ENCODE measurements at places on chromosomes 7 and 10.
A peak's percentile ranks its signal among the peaks of the same experiment; 100 is the strongest.

- DNase-seq: no peak
Observed at GRCh38 chr10:80437227-80437626, 16.9 kb upstream of the TSPAN14 start.

GRCh38 chr10:49055221-49055849 is 60.0 kb downstream of the VSTM4 start:
- DNase-seq: no peak

GRCh38 chr10:117609095-117609795 is 66.7 kb downstream of the EMX2 start:
- no peak for DNase-seq

GRCh38 chr7:146781352-146782116 is 664.9 kb downstream of the CNTNAP2 start:
- no peak for DNase-seq

GRCh38 chr10:103441206-103441605 is 11.0 kb downstream of the CALHM2 start:
- DNase-seq: no peak

DNA sequence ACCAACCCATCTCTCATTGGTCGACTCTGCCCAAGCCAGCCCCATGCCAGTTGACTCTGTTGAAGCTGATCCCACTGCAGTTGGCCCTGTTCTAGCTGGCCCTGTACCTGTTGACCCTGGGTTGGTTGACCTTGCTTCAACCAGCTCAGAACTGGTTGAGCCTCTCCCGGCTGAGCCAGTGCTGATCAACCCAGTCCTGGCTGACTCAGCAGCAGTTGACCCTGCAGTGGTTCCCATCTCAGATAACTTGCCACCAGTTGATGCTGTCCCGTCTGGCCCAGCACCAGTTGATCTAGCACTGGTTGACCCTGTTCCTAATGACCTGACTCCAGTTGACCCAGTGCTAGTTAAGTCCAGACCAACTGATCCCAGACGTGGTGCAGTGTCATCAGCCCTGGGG is 7.4 kb downstream of the PPRC1 start:
- no peak for DNase-seq

DNA sequence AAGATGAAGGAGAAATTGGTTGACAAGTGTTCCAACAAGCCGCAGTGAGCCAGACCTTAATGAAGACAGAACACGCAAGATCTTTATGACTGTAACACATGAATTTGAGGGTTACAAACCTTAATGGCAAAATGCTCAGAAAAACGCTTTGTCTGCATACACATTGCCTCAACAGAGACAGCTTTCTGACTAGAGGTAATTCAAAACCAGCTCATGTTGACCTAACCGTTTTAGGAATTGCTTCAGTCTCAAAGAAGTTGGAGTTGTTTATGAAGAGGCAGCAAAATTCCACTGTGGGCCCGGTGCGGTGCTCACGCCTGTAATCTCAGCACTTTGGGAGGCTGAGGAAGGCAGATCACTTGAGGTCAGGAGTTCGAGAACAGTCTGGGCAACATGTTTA is 2.2 kb upstream of the GTF2I start:
- no peak for DNase-seq

GRCh38 chr10:78175444-78176015 is 141.9 kb downstream of the RPS24 start:
- DNase-seq: no peak

- peak; percentile 81 for DNase-seq
Observed at GRCh38 chr10:34994565-34995142, 95.5 kb downstream of the CUL2 start.

GRCh38 chr7:47704936-47705335 is 123.0 kb upstream of the TNS3 start:
- no peak for DNase-seq

- no peak for DNase-seq
Observed at GRCh38 chr7:22387583-22387982, 30.6 kb upstream of the RAPGEF5 start.

GRCh38 chr10:17236468-17237148 is 8.6 kb downstream of the VIM start:
- no peak for DNase-seq

DNA sequence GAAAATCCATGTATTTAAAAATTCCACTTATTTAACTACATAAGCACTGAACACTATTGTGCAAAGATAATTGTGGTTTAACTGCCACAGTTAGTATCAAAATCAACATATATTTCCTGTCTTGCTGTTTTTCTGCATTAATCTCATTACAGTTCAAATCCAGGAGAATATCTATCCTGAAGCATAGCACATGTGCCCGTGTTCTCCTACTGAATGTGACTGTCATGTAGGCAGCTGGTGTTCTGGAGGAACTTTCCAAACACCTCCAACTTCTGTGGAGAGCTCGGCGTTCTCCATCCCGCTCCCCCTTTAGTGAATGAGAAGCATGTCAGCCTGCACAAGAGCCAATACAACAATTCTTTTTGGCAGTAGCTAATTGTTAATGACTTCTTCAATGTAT is 76.4 kb upstream of the IKZF1 start:
- no peak for DNase-seq

GRCh38 chr7:6016653-6016966 is 7.5 kb downstream of the AIMP2 start:
- DNase-seq: no peak

GRCh38 chr10:34403512-34403911 is 411.6 kb downstream of the PARD3 start:
- no peak for DNase-seq

- DNase-seq: no peak
Observed at GRCh38 chr7:99325001-99325493, 651 bp upstream of the ARPC1A start.

DNA sequence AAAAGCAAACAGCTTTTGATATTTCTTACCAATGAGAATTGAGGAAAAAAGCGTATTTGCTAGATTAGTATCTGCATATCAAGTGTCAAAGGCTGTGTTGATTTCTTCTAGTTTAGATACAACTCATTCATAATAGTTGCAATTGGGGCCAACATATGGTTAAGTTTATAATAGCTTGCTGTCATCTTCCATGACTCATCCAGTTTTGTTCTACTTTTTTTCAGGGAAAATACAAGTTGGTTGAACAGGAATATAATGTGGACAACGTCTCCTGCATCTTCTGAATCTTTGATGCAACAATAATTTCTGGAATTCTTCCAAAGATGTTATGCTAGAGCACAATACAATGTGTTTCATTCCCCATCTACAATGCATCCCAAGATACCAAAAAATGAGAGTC is 182.0 kb downstream of the THSD7A start:
- DNase-seq: no peak

DNA sequence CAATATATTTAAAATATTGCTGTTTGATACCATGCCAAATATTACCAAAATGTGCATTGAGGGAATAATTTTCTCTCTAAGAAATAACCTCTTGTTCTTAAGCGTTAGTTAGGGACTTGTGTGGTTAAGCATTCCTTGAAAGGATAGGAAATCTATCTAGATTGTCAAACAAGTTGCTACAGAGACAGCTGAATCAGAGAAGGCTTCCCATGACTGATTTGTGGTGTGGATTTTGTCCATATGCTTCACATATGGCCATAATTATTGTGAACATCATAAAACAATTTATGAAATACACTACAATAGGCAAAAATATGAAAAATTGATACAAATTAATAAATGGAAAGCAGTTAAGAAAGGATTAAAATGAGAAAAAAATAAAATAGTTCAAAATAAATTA is 96.3 kb downstream of the GNAT3 start:
- DNase-seq: no peak

GRCh38 chr10:31314256-31315150 is 4.5 kb upstream of the ZEB1 start:
- DNase-seq: no peak

GRCh38 chr10:95792211-95792780 is 36.3 kb downstream of the ENTPD1 start:
- DNase-seq: no peak

DNA sequence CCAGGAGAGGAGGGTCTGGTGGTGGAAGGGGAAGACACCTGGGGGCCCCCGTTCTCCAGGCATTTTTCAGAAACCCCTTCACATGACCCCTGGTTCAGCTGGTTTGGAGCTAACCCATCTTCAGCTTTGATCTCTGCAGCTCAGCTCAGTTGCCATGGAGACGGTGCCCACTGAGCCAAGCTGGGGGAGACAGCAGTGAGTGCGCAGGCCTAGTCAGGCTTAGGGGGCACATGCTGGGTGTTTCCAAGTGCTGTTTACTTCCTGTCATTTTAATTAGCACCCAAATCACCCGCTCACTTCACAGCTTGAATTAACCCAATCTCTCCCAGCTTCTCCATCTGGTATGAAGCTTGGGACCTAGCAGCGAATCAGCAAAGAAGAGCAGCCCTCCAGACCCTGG is 9.0 kb downstream of the SPOCK2 start:
- DNase-seq: peak; percentile 68

- DNase-seq: no peak
Observed at GRCh38 chr10:3748484-3748883, 36.5 kb downstream of the KLF6 start.

DNA sequence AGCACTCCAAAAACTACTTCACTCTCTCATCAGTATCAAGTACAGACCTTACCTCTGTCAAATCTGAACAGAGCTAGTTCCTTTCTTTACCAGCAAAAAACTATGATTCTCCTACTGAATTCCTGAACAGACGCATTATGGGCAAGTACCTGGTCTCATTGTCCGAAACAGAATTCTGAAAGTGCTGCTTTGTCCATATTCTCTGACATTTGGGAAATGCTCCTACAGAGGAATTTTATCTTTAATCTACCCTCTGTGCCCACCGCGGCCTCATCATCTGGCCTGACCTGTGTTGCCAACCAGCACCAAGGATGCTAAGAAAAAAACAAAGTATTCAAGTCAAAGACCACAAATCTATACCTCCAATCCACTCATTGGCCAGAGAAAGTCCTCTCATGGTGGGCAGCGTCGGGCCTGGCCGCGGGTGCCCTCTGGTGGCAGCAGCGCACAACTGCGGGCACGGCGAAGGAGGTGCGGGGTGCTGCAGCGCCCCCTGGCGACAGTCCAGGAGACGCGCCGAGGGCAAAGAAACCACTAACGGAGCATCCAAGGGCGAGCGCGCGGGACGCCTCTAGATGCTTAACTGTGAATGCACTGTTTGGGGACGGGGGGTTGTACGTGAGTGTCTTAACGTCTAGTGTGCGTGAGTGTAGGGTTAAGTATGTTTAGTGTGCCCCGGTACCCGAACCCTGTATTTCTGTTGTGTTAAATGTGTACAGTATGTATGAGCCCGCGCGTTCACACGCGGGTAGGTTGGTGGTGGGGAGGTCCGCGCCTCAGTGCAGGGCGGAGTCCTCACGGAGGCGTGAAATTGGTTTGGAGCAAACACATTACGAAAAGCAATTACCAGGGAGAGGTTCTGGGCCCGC is 5.0 kb upstream of the GBX1 start:
- DNase-seq: peak; percentile 65

- no peak for DNase-seq
Observed at GRCh38 chr7:112996331-112996871, 90.2 kb downstream of the GPR85 start.

DNA sequence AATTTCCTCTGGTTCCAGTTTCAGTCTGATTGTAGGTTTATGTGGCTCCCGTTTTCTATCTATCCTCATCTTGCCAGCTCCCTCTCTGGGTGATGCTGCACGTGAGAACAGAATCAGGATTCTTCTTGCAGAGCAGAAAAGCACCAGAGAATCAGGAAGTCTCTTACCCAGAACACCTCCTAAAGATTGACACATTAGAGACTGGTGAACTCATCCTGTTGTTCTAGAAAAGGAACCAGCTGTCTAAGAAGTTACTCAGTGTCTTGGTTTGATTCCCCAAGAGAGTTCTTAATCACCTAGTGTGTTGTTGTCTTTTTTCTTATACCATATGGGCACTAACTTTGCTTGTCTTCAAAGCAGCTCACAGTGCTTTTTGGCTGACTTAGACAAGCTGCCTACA is 152.4 kb downstream of the DGKI start:
- DNase-seq: no peak

DNA sequence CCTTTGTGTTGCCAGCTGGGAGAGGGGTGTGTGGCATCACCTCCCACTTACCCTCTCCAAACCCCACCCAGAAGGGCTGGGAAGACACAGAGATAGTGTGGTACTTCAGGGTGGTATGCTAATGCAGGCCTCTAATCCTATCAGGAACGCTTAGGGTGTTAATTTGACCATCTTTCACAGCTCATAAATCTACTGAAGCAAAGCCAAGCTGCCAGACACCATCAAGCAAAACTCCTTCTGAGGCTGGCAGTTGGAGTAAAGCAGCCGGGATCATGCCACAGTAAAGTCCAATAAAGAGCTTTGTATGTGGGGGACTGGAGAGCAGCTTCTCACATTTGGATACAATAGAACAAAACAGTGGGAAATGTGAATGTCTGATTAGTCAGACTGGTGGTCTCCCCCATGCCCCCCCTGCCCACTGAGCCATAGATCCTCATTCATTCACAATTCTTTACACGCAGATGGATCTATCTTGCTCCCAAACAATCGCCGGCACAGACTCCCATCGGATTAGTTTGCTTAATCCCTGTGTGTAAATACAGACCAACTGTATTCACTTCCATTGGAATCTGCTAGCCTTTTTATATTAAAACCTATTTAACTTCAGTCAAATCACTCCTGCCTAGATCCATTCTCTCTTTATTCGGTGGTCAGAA is 29.6 kb downstream of the FGFBP3 start:
- no peak for DNase-seq

All from NCI-H1694 (cell line).